ENCODE measurements at places on chromosomes 7 and 10.

DNA sequence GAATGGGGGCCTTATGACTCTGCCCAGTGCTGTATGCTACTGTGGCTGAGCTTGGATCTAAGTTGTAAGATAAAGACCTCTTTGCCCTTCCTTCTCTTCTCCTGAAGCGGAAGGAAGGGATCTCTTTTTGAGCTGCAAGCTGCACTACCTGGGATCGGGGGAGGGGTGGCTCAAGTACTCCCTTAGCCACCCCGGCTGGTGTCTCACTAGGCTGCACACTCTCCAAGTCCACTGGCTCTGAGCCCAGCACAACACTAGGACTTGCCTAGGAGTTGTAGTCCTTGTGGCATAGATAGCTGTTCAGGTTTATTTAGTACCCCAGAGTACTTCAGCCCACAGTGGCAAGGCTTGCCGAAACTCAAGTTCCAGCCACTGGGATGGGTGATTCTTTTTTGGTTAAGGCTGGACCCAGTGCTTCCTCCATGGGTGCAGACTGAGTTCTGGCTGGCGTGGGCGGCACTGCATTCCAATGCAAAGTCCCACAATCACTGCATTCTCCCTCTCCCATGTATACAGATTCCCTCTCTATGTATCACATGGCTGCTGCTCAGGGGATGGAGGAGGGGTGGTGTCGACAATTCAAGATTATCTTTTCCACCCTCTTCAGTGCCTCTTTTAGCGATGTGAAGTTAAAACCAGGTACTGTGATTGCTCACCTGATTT lies 76.2 kb upstream of the SLC25A13 start:
- DNase-seq: no peak

DNA sequence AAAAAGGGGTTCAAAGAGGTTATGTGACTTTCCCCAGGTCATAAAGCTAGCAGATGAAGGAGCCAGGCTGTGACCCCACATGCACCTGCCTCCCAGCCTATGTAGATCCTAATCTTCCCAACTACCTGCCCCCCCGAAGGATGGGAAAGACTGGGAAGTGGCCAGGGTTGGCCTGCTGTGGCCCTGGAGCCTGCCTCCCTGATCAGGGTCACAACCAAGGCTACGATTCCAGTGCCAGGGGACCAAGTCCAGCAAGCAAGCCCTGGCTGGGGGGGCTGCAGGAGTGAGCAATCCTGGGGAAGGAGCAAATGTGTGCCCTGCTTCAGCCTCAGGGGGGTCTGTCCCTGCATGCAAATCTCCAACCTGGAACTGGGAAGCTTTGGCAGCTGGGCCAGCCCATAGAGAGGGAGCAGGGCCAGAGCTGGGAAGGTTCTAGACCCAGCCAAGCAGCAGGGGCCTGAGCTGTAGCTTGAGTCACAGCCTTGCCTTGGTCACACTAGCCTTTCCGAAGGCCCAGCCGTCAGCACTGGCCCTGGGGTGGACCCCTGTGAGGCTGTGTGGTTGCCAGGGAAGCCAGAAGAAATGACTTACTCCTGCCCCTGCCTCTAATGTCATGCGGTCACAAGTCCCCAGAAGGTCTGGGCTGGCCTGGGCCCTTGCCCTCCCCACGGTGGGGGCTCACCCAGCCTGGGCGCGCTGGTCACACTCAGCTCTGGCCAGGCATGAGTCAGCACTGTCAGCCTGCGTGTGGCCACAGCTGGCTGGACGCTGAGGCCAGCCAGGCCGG lies 96.4 kb upstream of the ZMIZ1 start:
- DNase-seq: no peak

- DNase-seq: no peak
These were observed 1055.1 kb downstream of the NXPH1 start for GRCh38 chr7:9488555-9488954.

DNA sequence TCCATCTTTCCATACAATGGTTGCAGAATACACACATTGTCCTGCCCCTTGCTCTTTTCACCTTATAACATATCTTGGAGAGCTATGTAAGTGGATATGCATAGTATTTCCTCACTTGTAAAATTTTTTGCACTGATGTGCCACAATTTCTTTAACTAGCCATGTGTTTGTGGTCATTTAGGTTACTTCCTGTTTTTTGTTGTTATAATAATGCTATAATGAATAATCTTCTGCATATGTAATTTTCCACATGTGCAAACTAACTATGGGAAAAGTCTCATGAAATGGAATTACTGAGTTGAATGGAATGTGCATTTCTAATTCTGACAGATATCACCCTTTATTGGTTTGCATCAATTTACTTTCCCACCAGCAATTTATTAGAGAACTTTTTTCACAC lies 2.8 kb downstream of the TAS2R41 start:
- no peak for DNase-seq

GRCh38 chr7:158760936-158761335 lies 56.3 kb upstream of the NCAPG2 start:
- DNase-seq: no peak

- no peak for DNase-seq
These were observed 104.4 kb upstream of the FGFR2 start for GRCh38 chr10:121702351-121703320.
